ENCODE measurements at places on chromosomes 12 and 14.

DNA sequence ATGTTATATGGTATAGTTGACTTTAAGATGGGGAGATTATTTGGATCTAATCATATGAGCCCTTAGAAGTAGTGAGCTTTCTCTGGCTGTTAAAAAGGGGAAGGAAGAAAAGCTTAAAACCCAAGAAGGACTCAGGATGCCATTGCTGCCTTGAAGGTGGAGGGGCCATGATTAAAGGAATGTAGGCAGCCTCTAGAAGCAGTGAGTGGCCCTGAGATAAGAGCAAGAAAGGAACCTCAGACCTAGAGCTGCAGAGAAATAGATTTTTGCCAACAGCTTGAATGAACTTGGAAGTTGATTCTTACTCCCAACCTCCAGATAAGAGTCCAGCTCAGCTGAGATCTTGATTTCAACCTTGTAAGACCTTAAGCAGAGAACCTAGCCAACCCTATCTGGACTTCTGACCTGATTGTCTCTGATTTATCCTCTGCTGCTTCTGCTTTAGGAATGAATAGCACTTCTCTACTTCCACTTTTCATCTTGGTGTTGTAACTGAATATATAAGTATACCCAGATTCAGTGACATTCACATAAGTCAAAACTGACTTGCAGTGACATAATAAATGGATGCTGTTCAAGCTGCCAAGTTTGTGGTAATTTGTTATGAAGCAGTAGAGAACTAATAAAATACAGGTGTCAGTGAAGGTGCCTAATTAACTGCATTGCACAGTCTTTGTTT lies 33.5 kb downstream of the RAD51B start:
- no peak for DNase-seq

DNA sequence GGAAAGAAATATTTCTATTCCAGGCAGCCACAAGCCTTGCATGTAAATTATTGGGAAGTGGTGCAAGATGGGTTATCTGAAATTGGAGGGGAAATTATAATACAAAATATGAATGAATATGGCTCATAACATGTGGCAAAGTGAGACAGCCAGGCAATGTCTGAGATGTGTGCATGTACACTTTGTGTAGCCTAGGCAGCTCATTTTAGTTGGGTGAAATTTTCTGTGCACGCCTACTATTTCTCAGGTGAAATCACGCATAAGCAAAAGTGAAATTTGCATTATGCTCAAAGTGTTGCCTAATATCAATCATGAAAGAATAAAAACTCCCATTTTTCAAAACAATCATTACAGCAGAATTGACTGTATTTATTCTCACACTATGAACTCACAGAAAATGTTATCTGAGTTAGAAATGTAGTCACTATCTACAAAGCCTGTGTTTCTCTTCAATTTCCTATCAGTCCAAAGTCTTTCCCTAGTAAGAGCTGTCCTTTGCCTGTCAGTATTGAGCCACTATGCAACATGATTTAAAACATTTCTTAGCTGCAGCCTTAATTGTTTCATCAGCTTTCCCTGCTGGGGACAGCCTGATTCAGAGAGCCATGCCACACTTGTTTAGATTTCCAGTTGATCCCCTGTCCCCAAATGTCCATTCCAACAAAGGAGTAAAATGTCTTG lies 80.7 kb downstream of the EPS8 start:
- no peak for DNase-seq

- DNase-seq, result no peak
These were observed 25.1 kb upstream of the GPHB5 start for GRCh38 chr14:63343878-63344277.

DNA sequence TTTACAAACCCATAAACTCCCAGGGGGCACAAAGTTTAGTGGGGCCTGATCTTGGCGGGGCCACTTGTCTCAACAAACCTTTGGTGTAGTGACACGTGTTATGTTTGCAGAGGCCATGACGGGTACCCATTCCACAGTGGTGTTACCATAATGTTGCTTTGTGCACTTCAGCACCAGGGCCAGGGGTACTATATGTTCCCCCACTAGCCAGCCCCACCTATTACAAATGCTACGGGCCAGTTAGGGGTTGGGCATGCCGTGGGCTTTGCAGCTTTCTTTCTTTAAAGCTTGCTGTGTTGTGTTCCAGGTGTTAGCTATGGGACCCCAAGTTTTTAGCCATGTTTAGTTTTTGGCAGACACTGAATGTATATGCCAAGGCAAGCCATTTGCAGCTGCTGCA lies 30.8 kb upstream of the G2E3 start:
- DNase-seq, result no peak

DNA sequence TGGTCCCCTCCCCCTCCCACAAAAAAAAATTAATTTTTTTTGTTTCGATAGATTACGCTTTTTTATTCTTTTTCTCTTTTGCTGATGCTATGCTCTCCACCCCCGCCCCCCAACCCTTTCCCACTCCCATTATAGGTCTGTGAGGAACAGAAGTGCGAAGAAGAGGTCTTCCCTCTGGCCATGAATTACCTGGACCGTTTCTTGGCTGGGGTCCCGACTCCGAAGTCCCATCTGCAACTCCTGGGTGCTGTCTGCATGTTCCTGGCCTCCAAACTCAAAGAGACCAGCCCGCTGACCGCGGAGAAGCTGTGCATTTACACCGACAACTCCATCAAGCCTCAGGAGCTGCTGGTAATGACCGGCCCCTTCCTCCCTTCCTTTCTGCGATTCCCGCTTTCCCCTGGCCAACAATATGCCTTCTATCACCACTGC lies 2.3 kb downstream of the CCND2 start:
- DNase-seq, result no peak

- DNase-seq, result no peak
These were observed 782 bp upstream of the LGR5 start for GRCh38 chr12:71438670-71439361.

- no peak for DNase-seq
These were observed 26.1 kb upstream of the ETV6 start for GRCh38 chr12:11623382-11623781.

- DNase-seq, result no peak
These were observed 53.5 kb downstream of the ARMH4 start for GRCh38 chr14:58098507-58098906.

DNA sequence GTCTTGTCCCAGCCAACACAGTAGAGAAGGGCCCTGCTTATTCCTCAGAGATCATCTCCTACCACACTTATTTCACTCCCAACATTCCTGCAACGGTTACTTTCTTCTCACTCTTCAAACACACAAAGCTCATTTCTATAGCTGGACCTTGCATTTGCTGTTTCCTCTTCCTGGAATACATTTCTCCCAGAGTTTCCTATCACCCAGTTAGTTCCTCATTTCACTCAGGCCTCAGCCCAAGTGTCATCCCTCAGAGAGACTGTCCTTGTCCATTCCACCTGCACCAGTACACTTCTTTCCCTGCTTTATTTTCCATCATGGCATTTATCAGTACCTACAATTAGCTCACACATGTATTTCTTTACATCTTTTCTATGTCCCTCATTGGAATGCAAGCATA lies 14.7 kb upstream of the STK38L start:
- DNase-seq, result no peak

GRCh38 chr12:86137936-86138335 lies 118.3 kb downstream of the MGAT4C start:
- no peak for DNase-seq

DNA sequence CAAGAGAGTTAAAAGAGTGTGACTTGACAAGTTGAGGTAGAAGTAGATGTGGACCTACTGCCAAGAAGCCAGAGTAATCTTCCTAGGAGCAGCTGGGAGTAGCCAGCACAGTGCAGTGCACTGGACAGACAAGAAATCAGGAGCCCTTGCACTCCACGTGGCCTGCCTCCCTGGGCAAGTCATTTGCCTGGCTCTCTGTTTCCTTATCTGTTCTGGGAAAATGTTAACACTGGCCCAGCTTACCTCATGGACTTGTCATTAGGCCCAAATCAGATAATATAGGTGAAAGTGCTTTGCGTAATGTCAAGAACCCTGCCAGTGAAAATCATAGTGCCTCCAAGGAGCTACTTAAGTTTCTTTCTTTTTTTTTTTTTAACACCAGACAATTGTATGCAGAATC lies 19.2 kb downstream of the SLC7A8 start:
- no peak for DNase-seq

DNA sequence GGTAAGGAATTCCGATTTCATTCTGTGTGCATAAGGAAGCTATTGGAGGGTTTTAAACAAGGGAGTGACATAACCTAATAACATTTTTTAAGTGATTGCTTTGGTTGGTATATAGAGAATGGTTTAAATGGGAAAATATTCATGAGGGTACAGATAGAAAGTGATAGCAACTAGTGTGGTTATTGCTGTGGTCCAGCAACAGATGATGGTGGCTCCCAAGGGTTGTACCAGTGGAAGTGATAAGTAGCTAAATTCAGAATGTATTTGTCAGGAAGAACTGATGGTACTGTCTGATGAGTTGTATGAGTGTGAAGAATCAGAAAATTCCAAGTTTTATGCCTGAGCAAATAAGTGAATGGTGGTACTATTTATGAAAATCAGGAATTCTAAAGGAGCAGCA lies 2.6 kb upstream of the CNOT2 start:
- no peak for DNase-seq

DNA sequence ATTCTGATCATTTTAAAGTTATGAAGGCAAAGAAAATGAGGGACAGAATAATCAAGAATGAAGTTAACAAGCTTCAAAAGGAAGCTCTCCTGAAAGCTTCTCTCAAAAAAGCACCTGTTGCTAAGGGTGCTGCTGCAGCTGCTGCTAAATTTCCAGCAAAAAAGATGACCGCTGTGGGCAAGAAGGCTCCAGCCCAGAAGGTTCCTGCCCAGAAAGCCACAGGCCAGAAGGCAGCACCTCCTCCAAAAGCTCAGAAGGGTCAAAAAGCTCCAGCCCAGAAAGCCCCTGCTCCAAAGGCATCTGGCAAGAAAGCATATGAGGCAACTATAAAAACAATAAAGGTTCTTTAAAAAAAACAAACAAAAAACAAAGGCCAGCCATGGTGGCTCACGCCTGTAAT lies 52.7 kb upstream of the NR2C1 start:
- no peak for DNase-seq

GRCh38 chr14:76138758-76139723 lies 12.7 kb upstream of the GPATCH2L start:
- DNase-seq, result no peak

DNA sequence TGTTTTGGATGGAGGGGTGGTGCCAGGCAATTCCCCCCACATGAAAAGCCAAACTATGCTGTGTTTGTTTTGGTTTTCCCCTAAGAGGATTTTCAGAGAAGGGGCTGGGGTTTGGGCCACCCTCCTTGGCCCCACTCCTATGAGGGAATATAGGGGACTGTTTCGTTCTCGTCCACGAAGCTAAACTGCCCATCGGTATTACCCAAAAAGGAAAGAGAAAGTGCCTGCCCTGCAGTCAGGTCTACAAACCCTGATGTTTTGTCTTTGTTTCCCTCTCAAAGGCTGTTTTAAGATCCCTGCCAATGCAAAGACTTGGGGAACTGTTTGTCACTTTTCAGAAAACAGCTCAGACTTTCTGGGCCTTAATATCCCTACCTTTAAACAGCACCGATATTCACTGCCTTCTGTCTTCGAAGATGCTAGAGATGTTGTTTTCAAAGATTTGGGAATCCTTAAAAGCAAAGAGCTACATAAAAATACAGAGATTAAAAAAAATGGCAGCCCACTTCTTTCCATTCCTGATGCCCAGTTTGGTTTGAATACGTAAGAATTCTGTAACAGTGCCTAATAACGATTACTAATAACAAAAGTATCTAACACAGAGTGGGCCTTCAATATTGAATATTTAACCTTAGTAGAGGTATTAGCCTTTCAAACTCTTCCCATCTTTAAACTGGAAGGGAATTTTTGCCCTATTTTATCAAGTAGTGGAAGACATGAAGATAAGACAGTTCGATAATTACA lies 518.4 kb downstream of the MED13L start:
- no peak for DNase-seq

- DNase-seq, result no peak
These were observed 19.3 kb downstream of the RFX4 start for GRCh38 chr12:106602076-106602475.

GRCh38 chr12:100845095-100845494 lies 50.5 kb downstream of the ANO4 start:
- no peak for DNase-seq

GRCh38 chr12:57476162-57476992 lies 3.3 kb downstream of the ARHGAP9 start:
- no peak for DNase-seq

- DNase-seq, result no peak
These were observed 13.6 kb upstream of the GPR68 start for GRCh38 chr14:91258011-91258618.

- no peak for DNase-seq
These were observed 57.6 kb downstream of the SSPN start for GRCh38 chr12:26252946-26253345.

- DNase-seq, result no peak
These were observed 91.8 kb downstream of the KIF21A start for GRCh38 chr12:39351153-39351552.

GRCh38 chr12:52274521-52275120 lies at the start of gene KRT86:
TSS of gene KRT86 (plus strand) at chr12:52274645. CDS start at chr12:52301917, 27,272 bp downstream.
- no peak for DNase-seq

DNA sequence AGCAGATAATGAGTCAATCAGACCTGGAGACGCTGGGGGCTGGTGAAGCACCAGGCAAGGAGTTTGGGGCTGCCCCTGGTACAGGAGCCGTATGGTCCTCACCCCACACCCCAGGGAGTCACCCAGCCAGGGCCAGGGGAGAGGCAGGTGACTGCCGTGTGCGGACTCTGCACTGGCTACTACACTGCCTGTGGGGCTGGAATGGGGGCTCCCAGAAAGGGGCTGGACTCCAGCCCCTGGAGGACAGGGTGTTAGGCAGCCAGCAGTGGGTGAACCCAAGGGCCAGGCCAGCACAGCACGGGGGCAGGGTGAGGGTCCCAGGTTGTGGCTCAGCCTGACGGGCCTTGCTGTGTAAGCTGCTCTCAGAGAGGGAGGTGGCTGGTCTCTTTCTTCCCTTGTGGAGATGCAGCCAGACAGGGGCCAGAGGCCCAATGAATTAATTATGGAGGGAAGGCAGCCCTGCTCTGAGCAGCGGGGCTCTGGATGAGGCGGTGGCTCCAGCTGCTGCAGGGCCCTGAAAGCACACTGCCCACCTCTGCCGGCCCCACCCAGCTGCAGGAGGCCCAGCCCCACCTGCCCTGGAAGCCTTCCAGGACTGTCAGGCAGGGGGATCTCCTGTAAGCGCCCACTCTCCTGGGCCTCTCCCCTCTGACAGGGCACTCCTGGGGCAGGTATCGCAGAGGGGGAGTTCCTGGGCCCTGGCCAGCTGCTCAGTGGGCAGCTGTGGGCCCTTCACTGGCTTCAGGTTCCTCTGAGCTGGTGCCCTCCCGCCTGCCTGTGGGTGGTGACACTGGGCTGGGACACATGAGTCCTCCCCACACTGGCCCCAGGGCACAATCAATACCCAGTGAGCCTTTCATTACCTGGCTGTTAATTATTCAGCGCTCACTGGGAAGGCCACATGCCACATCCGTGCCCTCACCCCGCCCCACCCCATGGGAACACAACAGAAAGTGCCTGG lies 142.5 kb upstream of the C14orf180 start:
- peak; percentile 64 for DNase-seq

GRCh38 chr12:6070472-6071257 lies 53.8 kb downstream of the VWF start:
- peak; percentile 85 for DNase-seq

DNA sequence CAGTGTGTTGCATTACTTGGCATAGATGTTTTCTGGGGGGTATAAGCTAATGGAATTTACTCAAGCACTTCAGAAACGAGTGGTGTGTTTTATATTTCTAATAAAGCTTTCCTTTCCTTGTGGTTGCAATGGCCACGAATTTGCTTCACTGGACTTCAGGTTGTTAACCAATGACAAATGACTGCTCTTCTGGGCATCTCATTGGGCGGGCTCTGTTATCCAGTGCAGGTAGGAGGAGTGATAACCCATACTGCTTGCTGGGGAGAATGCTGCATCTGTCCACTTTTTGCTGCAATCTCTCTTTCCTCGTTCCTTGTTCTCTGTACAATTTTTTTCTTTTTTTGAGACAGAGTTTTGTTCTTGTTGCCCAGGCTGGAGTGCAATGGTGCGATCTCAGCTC lies 80.0 kb upstream of the RPH3A start:
- no peak for DNase-seq
